Activated CD8-positive, alpha-beta memory T cell treated with anti-CD3 and anti-CD28 coated beads for 1 hour (primary cell): ENCODE measurements at places on chromosomes 11 and 22.

- DNase-seq: no peak
These were observed 256.5 kb downstream of the MN1 start for GRCh38 chr22:27545085-27545484.

DNA sequence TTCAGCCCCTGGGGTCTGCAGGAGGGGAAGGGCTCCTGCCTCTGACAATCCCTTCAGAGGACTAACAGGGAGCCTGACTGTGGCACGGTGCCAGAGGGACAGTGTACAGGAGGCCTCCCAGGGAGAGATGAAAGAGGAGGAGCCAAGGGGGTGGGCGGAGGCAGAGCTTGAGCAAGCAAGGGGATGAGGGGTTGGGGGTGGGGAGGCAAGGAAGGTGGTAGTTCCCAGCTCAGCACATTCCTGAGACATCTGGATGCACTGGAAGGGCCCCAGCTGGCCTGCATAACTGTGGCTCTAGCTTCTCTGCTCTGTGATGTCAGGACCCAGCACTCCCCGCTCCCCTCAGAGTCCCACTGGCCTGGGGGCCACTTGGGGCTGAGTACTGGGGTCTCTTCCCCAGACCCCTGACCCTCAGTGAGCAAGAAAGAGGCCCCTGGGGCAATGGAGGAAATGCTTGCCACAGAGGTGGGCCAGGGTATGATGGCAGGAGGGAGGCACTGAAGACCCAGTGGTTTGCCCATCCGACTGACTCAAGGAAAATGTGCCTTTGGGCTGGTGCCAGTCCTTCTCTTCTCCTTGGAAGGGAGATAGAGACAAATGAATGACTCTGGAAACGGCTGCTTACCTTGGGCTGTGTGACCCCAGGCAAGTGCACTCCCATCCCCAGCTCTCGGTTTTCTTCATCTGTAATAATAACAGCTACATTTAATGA is 13.3 kb downstream of the CREB3L1 start:
- no peak for DNase-seq

GRCh38 chr11:120357620-120358019 is 21.4 kb downstream of the ARHGEF12 start:
- no peak for DNase-seq

- DNase-seq: no peak
These were observed 95.5 kb downstream of the PGR start for GRCh38 chr11:101034076-101034475.

DNA sequence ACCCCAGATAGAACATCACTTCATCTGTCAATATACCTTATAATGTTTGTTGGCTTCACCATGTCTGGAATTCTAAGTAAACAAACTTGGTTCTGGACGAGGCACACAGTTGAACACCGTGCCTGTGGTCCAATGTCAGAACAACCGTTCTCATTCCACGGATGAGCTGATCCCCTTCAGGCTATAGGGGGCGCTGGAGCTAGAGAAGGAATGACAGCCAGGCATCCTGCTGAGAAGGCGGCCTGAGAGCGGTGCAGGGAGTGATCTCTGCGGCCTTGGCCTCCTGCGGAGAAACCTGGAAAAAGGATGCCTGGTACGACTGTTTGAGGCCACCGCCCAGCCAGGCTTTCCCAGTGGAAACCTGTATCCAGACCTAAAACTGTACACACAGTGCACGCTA is 48.7 kb downstream of the FDX1 start:
- DNase-seq: no peak

GRCh38 chr11:70901951-70902521 is 350.3 kb downstream of the SHANK2 start:
- DNase-seq: no peak

DNA sequence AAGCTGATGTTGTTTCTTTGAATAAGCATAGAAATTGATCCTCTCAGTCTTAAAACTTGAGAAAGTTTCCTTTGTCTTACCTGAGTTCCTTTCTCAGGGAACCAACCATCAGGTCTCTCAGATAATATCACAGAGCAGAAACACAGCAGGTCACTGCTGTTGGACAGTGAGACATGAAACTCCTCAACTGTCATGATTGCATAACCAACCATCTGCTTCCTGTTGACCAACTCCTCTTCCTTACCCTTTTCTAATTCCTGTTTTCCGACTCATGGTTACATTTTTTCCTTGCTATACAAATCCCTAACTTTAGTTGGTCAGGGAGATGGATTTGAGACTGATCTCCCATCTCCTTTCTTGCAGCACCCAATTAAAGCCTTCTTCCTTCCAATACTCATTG is 845.3 kb downstream of the FAM181B start:
- DNase-seq: no peak

- peak; percentile 39 for DNase-seq
These were observed 11.2 kb upstream of the IGLL1 start for GRCh38 chr22:23591201-23591791.

DNA sequence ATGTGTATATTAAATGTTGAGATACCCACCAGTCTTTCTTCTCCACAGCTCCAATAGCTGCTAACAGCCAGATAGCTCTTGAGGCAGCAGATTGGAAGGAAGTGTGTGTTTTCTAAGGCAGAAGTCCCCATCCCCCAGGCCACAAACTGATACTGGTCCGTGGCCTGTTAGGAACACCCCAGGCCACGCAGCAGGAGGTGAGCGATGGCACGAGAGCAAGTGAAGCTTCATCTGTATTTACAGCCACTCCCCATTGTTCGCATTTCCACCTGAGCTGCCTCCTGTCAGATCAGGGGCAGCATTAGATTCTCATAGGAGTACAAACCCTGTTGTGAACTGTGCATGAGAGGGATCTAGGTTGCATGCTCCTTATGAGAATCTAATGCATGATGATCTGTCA is 12.7 kb downstream of the CCDC73 start:
- no peak for DNase-seq

DNA sequence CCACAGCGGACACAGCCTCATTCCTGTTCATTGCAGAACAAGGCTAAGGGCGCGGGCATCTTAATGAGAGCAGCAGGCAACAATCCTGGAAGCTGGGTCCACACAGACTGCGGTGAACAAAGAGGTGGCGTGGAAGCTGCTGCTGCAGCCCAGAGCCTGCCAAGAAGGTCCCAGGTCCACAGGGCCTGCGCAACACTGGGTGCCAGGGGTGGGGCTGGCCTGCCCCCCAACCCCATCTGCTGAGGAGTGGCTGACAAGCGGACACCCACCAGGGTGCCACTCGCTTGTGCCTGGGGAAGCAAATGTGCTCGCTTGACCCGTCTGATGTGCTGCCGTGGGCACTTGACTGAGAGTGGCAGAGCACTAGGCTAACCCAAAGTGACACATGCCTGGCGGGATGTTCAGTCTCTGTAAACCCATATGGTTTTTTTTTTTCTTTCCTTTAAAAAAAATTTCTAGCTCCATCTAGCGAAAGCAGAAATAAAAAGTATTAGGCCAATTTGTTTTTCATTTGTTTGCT is 83.2 kb upstream of the PITPNB start:
- no peak for DNase-seq

DNA sequence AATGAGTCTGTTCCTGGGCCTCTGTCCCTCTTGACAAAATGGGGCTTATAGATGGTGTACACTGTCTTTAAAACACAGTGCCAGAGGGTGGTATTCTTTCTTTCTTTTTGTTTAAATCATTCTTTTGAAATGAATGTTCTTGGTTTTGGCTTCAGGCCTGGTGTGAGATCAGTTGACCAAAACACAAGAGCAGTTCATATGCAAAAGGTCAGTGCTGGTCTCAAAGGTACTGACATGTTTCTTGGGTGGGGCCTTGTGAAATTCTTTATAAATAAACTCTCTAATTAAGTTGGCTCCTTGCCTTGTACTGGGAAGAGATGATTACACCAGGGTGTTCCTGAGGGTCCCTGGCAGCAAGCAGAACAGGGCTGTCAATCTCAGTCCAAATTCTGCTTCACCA is 110.0 kb downstream of the FBXO7 start:
- DNase-seq: no peak

GRCh38 chr11:123561431-123561800 is 93.0 kb downstream of the SCN3B start:
- DNase-seq: no peak

DNA sequence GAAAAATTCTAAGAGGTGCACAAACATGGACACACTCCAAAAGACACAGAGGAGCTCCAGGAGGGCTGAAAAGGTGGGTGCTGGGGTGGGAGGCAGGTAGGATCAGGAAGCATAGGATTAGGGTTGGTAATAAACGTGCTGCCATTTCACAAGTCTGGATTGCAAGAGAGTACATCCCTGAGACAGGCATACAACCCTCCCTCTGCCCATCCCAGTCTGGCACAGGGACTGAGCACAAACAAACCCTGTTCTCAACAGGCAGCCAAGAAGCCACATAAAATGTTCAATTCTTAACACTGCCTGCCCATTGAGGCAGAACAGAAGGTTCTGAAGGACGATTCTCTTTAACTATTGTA is 18.5 kb downstream of the SLC35F2 start:
- no peak for DNase-seq

DNA sequence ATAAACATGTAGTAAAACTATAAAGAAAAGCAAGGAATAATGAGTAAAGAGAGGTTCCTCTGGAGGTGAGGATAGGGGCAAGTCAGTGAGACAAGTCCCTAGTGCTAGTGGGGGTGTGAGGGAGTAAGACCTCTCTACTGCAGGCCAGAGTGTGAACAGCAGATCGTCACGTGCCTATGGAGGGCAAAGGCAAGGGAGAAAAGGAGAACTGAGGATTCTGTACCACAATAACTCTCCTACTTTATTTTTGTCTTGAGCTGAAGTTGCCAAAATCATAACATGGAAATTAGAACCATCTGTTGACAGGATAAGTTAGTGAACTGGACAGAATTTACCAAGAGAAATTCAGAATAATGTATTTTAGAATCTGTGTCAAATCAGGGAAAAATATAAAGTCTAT is 77.6 kb downstream of the ENTHD1 start:
- DNase-seq: no peak

DNA sequence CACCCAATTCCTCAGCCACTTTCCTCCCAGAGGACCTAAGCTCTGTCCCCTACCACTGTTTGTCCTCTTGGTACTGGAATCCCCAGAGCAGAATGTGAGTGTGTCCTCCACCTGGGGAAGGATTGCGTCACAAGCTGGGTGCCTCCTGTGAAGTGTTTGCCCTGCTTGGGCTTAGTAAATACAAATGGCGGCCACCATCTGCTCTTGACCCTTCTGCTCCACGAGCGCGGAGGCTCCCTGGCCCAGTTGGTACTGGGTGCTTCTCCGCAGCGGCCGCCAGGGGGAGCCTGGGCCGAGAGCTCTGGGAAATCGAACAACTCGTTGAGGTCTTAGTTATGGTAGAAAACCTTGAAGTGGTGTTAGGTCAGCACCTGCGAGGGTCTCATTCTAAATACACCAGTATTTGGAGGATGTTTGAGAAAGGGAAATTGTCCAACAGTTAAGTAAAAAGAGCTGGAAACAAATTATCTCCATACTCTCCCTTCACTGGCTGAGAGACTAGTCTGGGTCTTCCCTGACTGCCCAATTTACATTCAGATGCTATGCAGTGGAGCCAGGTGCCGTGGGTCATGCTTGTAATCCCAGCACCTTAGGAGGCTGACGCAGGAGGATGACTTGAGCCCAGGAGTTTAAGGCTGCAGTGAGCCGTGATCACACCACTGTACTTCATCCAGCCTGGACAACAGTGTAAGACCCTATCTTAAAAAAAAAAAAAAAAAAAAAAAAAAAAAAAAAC is 74.6 kb upstream of the TEAD1 start:
- DNase-seq: peak; percentile 8

- no peak for DNase-seq
These were observed 13.3 kb upstream of the SH3BP1 start for GRCh38 chr22:37626144-37626543.

DNA sequence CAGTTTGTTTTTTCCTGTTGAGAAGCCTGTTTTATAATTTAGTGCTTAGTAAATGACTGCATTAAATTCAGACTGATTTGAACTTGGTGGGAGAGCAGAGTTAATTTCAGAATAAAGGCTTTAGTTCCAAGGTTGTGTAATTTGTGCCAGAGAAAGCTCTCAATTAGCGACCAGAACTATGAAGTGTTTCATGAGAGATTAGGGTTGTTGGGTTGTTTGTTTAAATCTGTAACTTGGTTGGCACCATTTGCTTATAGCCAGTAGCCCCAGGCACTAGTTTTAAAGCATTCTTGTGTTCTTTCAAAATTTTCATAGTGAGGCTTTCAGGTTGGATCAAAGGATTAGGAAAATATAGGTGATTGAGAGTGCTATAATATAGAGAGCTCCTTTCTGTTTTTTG is 25.5 kb downstream of the UVRAG start:
- no peak for DNase-seq

DNA sequence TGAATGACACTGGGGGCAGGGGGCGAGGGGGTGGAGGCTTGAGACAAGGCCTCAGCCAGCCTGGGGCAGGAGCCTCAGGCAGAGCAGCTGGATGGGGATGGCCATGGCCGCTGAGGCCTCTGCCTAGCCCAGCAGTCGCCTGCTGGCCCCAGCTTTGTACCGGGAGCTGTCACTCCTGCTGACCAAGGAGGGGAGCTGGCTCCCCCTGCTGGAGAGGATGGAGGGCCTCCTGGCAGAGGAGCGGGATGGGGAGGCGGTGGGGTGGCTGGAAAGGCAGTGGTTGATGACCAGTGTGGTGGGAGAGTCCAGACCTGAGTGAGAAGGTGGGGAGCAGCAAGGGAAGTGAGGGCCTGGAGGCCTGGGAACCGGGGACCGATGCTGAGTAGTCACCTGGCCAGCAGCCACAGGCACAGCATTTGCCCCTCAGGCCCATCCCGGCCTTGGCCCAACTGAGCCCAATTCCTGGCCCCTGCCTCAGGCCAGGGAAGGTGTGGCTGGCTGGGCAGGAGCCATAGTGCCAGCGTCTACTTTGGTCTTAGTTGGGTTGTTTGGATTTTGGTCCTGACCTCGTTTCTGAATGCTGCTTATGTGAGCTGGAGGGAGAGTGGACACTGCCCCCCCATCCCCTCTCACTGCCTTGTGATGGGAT is 6.0 kb upstream of the SUSD2 start:
- DNase-seq: peak; percentile 31

GRCh38 chr11:488062-488461 is 19.0 kb downstream of the RNH1 start:
- DNase-seq: no peak

DNA sequence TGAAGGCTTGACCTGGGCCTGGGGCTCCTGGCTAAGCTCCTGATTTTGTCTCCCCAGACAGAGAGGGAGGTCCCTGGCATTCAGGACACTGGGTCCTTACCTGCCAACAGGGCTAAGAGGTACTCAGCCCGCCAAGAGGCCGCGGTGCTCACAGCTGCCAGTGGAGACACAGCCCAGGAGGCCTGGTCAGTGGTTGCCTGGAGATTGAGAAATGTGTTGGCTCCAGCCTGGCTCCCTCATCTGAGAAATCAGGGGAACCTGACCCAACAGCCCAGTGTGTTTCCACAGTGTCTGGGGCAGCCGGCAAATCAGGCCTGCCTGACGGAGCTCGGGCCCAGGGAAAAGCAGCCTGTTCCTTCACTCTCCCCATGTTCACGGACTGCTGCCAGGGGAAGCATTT is 79.4 kb upstream of the NAV2 start:
- no peak for DNase-seq

DNA sequence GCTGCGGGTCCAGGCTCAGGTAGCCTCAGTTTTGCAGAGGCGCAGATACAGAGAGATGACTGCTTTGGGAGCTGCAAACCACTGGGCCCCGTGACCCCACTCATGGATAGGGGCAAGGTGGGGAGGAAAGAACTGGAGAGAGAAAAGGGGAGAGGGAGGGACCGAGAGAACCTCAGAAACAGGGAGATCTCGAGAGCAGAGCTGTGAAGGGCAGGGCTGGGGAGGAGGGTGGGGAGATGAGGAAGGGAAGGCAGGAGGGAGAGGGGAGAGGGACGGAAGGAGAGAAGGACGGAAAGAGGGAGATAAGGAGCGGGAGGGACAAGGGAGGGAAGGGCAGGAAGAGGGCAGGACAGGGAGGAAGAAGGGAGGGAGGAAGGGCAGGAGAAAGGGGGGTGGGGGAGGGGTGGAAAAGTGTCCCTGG is 46.3 kb downstream of the IGLL1 start:
- DNase-seq: no peak
